Jurkat, Clone E6-1 (cell line): ENCODE measurements at places on chromosomes 6 and 20.
A peak's percentile ranks its signal among the peaks of the same experiment; 100 is the strongest.

GRCh38 chr6:5471637-5472398 lies 210.5 kb downstream of the FARS2 start:
- no peak for DNase-seq

DNA sequence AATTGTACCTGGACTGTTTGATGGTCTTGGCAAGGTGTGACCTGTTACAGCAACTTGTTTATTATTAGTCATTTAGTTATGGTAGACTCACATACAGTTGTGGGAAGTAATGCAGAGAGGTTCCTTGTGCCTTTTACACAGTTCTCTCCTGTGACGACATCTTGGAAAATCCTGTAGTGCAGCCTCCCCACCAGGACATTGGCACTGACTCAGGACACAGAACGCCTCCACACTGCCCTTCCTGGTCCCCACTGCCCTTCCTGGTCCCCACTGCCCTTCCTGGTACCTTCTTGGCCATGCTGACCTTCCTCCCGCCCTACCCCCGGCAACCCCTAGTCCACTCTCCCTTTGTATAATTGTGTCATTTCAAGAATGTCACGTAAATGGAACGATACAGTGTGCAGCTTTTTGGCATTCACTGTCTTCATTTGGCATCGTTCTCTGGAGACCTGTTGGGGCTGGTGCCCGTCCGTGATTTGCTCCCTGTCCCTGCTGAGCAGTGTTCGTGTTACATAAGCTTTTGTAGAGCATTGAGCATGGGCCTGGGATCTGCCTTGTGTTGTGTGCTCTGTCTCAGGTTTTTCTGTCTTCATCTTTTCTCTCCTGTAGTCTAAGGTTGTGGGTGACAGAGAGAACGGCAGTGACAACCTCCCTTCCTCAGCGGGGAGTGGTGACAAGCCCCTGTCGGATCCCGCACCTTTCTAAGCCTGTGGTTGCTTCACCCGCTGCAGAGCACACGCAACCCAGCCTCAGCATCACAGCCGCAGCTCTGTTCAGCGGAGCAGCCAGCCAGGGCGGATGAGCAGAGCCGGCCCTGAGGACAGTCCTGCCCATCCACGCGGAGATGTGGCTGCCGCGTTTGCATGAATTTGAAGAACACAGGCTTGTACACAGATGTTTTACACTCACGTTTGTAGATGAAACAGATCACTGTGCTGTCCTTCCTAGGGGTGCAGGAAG lies 5.4 kb upstream of the DNAJC5 start:
- no peak for DNase-seq

- no peak for DNase-seq
Measured at GRCh38 chr6:51778666-51779065, 308.7 kb downstream of the PKHD1 start.

DNA sequence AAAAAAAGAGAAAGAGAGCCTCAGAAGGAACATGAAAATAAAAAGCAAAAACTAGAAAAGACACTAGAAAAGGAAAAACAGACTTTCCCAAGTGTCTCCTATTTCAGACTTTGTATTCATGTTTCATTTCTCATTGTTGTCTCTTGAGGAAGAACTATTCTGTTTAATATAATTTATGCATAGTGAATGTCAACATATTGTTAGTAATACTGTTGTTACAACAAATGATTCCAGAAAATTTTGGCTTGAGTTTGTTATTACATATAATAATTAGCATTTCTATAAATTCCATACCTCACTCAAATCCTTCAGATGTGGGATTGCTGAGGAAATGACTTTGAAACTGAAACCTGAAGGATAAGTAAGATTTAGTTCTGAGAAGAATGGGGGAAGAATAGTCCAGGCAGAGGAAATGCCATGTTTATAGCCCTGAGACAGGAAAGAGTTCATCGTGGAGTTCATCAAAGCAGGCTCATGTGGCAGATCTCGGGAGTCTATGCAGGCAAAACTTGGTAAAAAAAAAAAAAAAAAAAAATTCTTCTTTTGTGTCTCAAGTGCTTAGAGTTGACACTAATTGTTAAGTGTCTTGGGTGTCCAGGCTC lies 53.1 kb upstream of the EIF2S2 start:
- DNase-seq: no peak

- DNase-seq: no peak
Measured at GRCh38 chr6:113960795-113961194, 10.2 kb downstream of the HDAC2 start.

DNA sequence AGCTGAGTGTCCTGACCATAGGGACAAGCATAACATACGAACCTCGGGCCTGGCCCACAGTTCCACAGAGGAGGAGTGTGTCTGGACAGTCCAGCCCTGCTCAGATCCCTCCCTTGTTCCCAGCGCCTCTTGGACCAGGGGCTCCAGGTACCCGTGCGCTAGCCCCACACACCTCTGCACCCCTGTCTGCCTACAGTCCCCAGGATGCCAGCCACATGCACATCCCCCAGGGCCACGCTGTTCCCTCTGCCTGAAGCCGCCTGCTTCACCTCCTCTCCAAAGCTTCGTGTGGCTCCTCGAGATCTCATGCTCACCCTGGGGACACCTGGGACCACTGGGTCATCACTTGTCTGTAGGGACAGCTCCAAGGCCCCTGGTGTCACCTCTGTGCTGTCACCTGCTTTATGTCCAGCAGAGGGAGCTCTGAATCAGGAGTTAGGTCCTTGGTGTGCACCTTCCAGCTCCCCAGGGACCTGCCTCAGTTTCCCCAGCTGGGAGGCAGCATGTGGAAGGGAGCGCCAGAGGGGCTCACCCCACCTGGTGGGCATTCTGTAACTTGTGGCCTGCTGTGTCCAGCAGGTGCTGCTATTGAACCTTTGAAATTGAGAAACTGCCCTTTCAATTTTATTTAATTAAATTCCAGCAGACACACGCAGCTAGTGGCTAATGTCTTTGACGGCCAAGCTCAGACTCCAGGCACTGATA lies 7.3 kb upstream of the YTHDF1 start:
- DNase-seq: peak; percentile 35

GRCh38 chr6:167350275-167350696 lies 25.4 kb downstream of the TTLL2 start:
- DNase-seq: no peak

DNA sequence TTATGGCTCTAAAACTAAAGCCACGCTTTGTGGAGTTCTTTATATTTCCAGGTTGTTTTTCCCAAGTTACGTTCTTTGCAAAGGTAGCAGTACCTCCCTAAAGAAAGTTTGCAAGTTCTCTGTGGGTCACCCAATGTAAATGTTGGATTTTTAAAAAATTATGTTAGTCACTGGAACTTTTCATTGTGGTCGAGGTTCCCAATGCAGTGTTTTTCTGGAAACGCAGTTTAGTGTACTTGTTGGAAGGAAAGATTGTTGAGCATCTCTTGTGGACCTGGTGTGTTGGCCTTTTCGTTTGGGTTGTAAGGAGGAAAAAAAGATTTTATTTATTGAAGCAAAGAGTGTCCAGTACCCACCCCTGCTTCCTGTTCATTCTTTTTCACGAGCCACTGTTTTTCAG lies 1.4 kb downstream of the TOP1 start:
- DNase-seq: no peak

DNA sequence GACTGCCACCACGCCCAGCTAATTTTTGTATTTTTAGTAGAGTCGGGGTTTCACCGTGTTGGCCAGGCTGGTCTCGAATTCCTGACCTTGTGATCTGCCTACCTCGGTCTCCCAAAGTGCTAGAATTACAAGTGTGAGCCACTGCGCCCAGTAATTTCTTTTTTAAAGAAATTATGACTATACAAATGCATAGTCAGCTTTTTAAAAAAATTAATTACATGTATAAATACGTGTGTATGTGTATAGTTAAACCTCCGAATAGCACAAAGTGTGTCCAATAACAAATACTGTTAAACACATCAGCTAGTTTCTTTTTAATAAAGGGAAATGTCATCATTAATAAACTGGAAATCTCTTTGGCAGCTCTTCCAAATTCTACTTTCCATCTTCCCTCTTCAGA lies 135.5 kb upstream of the SALL4 start:
- DNase-seq: no peak

DNA sequence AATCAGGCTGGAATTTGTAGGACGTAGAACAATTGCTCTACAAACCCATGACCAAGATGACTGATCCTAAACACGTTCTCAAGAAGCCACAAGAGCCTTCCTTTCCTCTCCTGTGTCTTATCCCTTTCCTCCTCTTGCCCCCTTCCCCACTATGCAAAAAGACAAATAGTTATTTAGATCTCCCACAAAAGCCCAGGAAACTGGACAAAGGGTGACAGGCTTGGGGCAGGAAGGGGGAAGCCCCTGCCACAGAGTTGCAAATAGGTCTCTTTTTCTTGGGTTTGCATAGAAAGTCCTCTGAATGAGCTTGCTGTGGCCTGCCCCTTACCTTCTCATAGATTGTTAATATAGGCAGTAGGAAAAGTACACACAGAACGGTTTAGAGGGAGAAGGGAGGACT lies 377.1 kb upstream of the BTBD3 start:
- DNase-seq: no peak

DNA sequence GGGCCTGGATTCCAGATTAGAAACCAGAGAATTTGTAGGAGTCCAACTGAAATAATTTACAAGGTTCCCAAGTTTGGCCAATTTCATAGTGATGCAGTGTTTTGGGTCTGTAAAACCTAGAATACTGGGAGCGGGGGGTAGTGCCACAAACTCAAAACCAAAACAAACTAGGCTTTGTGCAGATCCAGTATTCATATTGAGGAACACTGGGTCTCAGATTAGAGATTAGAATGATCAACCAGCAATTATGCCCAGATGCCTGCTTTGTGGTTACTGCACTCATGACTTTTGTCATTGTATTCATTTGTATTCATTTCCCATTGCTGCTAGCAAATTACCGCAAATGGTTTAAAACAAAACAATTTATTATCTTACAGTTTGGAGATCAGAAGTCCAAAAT lies 3.2 kb upstream of the NDUFAF4 start:
- DNase-seq: no peak

GRCh38 chr6:157990321-157991066 lies 8.8 kb downstream of the SYNJ2 start:
- DNase-seq: peak; percentile 80

GRCh38 chr6:72376736-72377135 lies 245.1 kb upstream of the KCNQ5 start:
- no peak for DNase-seq

GRCh38 chr6:21827425-21828202 lies 234.1 kb downstream of the SOX4 start:
- DNase-seq: no peak

DNA sequence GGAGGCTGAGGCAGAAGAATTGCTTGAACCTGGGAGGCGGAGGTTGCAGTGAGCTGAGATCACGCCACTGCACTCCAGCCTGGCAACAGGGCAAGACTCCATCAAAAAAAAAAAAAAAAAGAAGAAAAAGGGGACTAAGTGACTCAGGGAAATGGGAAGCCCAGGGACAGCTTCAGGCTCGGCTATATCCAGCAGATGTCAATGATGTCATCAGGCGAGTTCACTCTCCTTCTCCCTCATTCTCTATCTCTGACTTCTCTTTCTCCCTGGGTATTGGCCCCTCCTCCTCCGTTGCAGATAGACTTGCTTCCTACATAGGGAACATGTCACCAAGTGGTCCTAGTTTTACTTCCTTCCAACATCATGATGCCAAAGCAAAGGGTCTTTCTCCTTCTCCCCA lies 316.8 kb downstream of the TFAP2C start:
- no peak for DNase-seq

DNA sequence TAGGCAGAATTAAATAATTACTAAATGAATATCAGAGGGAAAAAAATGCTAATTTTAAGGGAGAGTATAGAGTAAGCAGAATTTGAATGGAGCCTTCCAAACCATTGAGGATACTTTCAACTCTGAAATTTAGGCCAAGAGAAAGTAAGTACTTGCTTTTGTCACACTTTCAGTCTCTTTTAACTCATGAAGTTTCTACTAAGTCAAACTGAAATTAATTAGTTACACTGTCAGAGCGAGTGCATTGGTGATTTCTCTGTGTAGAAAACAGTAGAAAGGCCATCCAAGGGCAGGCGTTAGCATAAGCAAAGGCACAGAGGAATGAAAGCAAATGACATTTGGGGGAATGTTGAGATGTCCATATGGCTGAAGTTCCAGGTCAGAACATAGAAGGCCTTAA lies 92.9 kb downstream of the PLEKHG1 start:
- no peak for DNase-seq

DNA sequence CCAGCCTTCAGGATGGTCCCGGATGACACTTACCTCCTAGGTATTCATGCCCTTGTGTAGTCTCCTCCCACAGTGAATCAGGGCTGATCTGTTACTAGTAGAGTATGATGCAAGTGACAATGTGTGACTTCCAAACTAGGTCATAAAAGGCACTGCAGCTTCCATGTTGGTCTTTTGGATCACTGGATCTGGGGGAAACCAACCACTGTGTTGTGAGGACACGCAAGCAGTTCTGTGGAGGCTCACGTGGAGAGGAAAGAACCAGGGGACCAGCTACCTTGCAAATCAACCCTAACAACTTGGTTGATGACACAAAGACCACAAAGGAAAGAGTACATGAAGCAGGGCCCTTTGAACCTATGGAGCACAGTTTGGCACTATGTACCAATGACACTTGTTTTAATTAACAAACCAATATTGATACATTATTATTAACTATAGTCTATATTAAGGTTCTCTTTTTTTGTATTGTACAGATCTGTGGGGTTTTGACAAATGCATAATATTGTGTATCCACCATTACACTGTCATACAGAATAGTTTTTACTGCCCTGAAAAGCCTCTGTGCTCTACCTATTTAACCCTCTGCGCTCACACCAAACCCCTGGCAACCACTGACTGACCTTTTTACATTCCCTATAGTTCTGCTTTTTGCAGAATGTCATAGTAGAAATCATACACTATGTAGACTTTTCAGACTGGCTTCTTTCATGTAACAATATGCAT lies 16.3 kb upstream of the SDCBP2 start:
- DNase-seq: peak; percentile 29

DNA sequence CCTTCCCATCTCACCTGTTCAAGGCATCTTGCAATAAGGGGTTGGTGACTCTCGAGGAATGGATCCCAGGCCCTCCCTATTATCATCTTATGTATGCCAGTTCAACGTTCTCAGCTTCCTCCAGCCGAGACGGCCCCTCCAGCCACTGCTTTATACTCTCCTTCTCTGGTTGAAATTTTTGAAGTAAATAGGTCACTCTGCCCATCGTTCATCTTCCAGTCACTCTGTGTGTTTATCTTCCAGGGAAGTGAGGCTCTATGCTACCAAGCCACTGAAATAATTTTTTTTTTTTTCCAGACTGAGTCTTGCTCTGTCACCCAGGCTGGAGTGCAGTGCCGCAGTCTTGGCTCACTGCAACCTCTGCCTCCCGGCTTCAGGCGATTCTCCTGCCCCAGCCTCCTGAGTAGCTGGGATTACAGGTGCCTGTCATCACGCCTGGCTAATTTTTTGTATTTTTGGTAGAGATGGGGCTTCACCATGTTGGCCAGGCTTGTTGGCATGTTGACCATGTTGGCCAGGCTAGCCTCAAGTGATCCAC lies 17.0 kb downstream of the PTPN1 start:
- no peak for DNase-seq

GRCh38 chr6:156992020-156992804 lies 215.0 kb downstream of the ARID1B start:
- DNase-seq: no peak

GRCh38 chr20:19079536-19080299 lies 132.7 kb upstream of the SLC24A3 start:
- peak; percentile 22 for DNase-seq
